Activated CD4-positive, alpha-beta memory T cell treated with anti-CD3 and anti-CD28 coated beads for 36 hours (primary cell): ENCODE measurements at places on chromosomes 11 and 22. TPM values are rescaled to one million over a fixed set of nuclear protein-coding genes. Genes with fewer than 3 reads are reported as not detected.

The PIWIL4 gene
- total RNA-seq: 0.90 TPM

GRCh38 chr11:128594226-128594625 lies 6.9 kb upstream of the ETS1 start:
- no peak overlapping the region for H3K27ac ChIP-seq
- H3K4me3 ChIP-seq: no peak overlapping the region
- no peaks in the 10 kb centered on the region for H3K27me3 ChIP-seq

DNA sequence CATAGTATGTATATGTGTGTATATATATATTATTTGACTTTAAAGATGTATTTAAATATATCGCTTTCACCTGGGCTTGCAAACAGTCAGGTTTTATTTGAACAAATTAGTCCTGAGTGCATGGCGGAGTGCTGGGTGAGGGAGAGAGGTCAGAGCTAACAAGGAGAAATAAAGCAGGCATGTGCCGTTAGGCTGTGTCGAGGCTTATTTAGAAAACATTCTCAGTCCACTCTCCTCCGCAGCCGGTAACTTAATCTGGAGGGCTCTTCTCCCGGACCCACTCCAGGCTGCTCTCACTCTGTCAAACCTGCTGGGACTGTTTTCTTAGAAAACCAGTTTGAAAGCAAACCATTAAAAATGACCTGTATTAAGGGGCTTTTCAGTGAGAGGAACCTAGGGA lies 455.9 kb downstream of the MN1 start:
- H3K36me3 ChIP-seq: no peaks in the 10 kb centered on the region
- H3K4me3 ChIP-seq: no peak overlapping the region
- no peak for DNase-seq
- no peak overlapping the region for H3K27ac ChIP-seq
- no peaks in the 10 kb centered on the region for H3K4me1 ChIP-seq

The YDJC gene
- 45.3 TPM for total RNA-seq

- no peak overlapping the region for H3K27ac ChIP-seq
- H3K4me3 ChIP-seq: no peak overlapping the region
- H3K4me1 ChIP-seq: peaks cover 21% of the 10 kb centered on the region
- H3K27me3 ChIP-seq: peaks cover 4% of the 10 kb centered on the region
- no peaks in the 10 kb centered on the region for H3K36me3 ChIP-seq
These were observed 2.3 kb upstream of the RHOD start for GRCh38 chr11:67054346-67054835.

The TSPAN32 gene
- 5.5 TPM for total RNA-seq
